ENCODE measurements at places on chromosomes 2 and 18. TPM values are rescaled to one million over a fixed set of nuclear protein-coding genes. Genes with fewer than 3 reads are reported as not detected.
A peak's percentile ranks its signal among the peaks of the same experiment; 100 is the strongest.

DNA sequence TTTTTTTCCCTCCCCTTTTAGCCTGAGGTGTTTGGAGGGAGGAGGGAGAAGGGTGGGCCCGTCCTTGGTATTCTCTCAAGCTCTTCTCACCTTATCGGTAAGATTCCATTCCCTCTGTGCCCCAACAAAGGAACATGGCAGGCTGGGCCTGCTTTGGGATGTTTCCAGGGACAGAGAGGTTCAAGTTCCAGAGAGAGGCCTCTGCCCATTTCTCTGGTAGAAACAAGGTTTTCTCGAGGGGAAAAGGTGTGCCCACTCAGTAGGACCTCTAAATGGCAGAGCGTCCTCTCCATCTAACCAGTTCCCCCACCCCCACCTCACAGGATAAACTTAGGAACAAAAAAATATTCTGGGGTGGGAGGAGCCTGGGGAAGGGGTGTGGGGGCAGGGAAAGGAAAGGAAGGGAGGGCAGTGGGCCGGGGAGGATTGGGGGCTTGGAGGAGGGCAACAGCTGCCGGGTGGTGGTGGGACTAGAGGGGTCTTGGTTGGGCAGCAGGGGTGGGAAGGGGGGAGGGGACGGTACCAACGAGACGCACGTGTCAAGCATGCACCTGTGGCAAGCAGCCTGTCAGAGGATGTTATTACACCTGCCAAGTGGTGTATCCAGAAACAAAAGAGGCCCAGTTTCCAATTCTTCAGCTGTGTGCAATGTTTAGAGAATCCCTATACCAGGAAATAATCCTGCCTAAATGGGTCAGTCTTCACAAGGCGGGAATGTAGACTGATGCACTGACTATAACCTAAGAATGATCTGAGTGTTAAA is 2.1 kb downstream of the PCBP1 start:
- peak overlapping the region; percentile 98 for H3K27ac ChIP-seq
- H3K4me1 ChIP-seq, result peaks cover 22% of the 10 kb centered on the region
- peak overlapping the region; percentile 91 for H3K4me3 ChIP-seq
- peaks cover 4% of the 10 kb centered on the region for H3K36me3 ChIP-seq
- DNase-seq, result no peak

- peaks cover 23% of the 10 kb centered on the region for H3K36me3 ChIP-seq
- H3K4me1 ChIP-seq, result no peaks in the 10 kb centered on the region
- DNase-seq, result no peak
- no peaks in the 10 kb centered on the region for H3K27me3 ChIP-seq
- H3K4me3 ChIP-seq, result no peak overlapping the region
- H3K27ac ChIP-seq, result no peak overlapping the region
Observed at GRCh38 chr2:169961911-169962310, 134.7 kb downstream of the UBR3 start.

Gene NTSR2
- total RNA-seq, result not detected

Gene CYTIP
- 5.5 TPM for total RNA-seq

- H3K27ac ChIP-seq, result no peak overlapping the region
- H3K4me3 ChIP-seq, result no peak overlapping the region
- H3K27me3 ChIP-seq, result no peaks in the 10 kb centered on the region
- no peaks in the 10 kb centered on the region for H3K4me1 ChIP-seq
- DNase-seq, result no peak
Observed at GRCh38 chr2:187567126-187567525, 12.9 kb upstream of the TFPI start.

Gene SERPINB10
- total RNA-seq, result not detected

- H3K27ac ChIP-seq, result peak overlapping the region; percentile 62
- H3K36me3 ChIP-seq, result no peaks in the 10 kb centered on the region
- H3K4me3 ChIP-seq, result no peak overlapping the region
- peak; percentile 54 for DNase-seq
Observed at GRCh38 chr2:71742953-71743601, 289.7 kb downstream of the DYSF start.

DNA sequence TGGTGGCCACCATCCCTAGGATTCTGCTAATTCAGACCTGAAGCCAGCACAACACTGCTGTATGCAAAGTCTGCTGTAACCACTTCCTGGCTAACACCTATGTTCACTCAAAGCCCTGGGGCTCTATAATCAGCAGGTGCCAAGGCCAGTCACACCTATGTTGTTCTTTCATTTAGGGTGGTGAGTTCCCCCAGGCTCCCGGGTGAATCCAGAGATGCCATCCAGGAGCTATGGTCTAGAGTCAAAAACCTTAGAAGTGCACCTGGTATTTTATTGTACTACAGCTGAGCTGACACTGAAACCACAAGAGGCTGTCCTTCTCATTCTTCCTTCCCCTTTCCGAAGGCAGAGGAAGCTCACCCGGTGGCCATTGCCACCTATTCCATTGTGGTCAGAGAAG is 46.2 kb upstream of the CCDC141 start:
- H3K27ac ChIP-seq, result no peak overlapping the region
- no peaks in the 10 kb centered on the region for H3K27me3 ChIP-seq
- no peak overlapping the region for H3K4me3 ChIP-seq
- no peaks in the 10 kb centered on the region for H3K36me3 ChIP-seq

GRCh38 chr2:84880395-84880644 is 564 bp downstream of the TRABD2A start:
- H3K36me3 ChIP-seq, result no peaks in the 10 kb centered on the region
- no peaks in the 10 kb centered on the region for H3K27me3 ChIP-seq
- no peak overlapping the region for H3K27ac ChIP-seq
- H3K4me1 ChIP-seq, result peaks cover 25% of the 10 kb centered on the region

- H3K36me3 ChIP-seq, result no peaks in the 10 kb centered on the region
- no peak for DNase-seq
- no peak overlapping the region for H3K4me3 ChIP-seq
- H3K27me3 ChIP-seq, result no peaks in the 10 kb centered on the region
- H3K4me1 ChIP-seq, result no peaks in the 10 kb centered on the region
Observed at GRCh38 chr2:166419616-166419934, 43.8 kb upstream of the SCN9A start.

DNA sequence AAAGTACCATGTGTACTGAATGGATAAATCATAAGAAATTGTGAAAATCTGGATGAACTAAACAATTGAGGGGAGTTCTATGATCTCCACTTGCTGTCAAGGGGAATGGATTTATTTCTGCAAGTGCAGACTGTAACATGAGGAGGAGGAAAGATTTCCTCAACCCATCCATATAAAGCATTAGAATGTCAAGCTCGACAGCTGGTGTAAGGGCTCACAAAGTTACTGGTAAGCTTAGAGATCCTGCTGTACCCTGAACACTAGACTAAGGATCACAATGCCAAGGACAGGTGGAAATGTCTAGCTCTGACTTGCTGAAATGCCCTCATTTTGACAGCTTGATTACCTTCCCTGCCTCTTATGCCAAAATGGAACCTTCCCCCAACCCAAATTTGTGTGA is 125.3 kb downstream of the TCF4 start:
- H3K27me3 ChIP-seq, result no peaks in the 10 kb centered on the region
- no peak for DNase-seq
- H3K36me3 ChIP-seq, result no peaks in the 10 kb centered on the region
- no peak overlapping the region for H3K4me3 ChIP-seq
- H3K27ac ChIP-seq, result no peak overlapping the region
- H3K4me1 ChIP-seq, result no peaks in the 10 kb centered on the region

- DNase-seq, result no peak
- peak overlapping the region; percentile 68 for H3K27ac ChIP-seq
- no peak overlapping the region for H3K4me3 ChIP-seq
- H3K36me3 ChIP-seq, result no peaks in the 10 kb centered on the region
- no peaks in the 10 kb centered on the region for H3K27me3 ChIP-seq
- H3K4me1 ChIP-seq, result no peaks in the 10 kb centered on the region
Observed at GRCh38 chr2:223735035-223735640, 102.2 kb downstream of the AP1S3 start.

DNA sequence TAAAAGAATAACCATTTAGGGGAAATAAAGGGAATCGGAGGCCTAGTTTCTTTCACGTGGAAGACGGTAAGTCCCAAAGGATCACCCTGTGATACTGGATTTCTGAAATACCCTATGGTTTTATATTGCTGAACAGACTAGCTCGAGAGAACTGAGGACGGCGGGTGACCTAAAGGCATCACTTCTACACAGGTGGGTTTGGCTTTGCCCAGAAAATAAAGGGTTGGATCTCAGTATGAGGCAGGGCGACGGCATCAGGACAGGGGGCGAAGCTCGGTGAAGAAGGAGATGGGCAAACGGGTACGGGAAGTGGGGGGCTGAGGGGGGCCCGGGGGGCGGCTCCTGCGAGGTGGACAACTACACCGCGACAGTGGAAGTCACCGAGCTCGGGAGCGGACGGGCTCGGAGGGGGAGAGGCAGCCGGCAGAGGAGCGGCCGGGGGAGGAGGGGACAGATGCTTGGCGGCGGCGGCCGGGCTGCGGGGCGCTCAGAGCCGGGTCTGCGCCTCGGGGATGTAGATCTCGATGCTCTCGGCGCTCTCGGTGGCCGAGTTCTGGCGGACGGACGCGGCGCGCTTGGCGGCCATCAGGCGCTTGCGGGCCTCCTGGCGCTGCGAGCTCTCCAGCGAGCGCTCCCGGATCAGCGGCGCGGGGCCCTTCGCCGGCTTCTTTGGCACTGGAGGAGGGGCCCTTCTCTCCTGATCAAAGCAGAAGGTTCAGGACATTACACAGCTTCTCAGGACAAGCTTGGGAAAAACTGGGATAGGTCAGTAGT is 48.9 kb downstream of the TGIF1 start:
- no peaks in the 10 kb centered on the region for H3K27me3 ChIP-seq
- H3K27ac ChIP-seq, result no peak overlapping the region
- peak overlapping the region; percentile 40 for H3K4me3 ChIP-seq
- DNase-seq, result no peak
- no peaks in the 10 kb centered on the region for H3K4me1 ChIP-seq
- no peaks in the 10 kb centered on the region for H3K36me3 ChIP-seq

DNA sequence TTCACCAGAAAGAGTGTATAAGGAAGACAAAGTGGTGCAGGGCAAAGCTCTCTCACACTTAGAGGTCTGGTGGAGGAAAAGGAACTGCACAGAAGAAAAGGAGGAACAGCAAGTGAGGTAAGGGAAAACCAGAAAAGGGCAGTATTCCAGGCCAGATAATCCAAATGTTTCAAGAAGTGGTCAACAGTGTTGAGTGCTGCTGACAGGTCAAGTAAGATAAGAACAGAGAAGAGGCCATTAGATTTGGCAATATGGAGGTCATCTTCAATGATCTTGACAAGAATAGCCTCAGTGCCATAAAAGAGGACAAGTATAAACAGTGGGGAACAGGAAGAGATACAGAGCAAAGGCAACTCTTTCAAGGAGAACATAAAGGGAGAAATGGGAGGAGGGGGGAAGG is 15.0 kb downstream of the ADD2 start:
- no peaks in the 10 kb centered on the region for H3K27me3 ChIP-seq
- H3K36me3 ChIP-seq, result no peaks in the 10 kb centered on the region
- DNase-seq, result no peak
- no peak overlapping the region for H3K27ac ChIP-seq
- no peaks in the 10 kb centered on the region for H3K4me1 ChIP-seq

Gene UPP2
- not detected for total RNA-seq

Gene ABCG8
- not detected for total RNA-seq

Measured in ascending aorta (tissue), 2 donors.